ENCODE measurements at places on chromosomes 4 and X.

DNA sequence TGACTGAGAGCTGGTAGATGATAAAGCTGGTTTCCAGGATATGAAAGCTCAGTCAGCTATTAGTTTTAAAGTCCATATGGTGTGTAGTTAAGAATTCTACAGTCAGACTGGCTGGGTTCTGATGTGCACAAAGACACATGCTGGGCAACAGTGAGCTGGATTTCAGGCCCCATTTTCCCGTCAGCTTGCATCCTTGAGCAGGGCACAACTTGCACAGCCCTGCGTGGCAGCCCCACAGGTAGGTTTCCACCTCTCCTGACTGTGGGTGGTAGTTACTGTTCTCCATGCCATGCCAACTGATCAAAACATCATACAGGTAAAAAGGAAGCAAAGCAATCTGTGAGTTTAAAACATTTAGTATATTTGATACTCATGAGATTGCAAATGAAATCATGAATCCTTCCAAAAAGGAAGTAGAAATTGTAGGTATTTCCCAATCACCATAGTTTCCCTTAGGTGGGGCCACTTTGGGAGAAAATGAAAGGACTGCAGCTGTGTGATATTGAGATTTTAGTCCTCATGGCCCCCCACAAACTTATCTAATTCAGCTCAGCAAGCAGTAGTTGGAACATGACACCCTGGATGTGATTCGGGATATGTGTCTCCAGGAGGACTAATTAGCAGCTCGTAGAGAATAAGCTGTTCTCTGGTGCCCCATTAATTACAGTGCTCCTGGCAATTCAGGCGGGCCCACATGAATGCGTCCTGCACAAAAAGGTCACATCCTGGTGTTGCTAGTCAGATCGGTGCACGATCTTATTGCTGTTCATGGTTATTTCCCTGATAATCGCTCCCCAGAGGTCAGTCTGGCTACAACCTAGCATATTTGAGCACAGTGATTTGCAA, 42.4 kb upstream of the NOCT start:
- DNase-seq: no peak

GRCh38 chr4:155659176-155659575, 7.5 kb upstream of the GUCY1A1 start:
- DNase-seq: no peak

DNA sequence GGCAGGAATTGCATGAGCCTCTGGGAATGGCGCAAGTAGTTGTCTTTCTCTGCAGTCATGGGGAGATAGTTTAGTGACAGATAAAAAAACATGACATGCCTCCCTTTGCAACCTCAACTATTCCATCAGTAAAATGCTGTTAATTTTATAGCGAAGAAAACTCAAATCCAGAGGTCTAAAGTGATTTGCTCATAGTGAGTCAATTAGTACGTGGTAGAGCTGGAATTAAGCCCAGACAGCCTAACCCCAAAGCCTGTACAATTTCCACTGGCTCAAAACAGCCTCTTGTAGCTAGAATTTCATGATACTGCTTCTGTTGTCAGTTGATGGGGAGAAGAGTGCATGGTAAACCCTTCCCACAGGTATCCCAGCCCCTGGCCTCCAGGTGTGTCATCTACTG, 81.3 kb upstream of the TRPC5 start:
- DNase-seq: no peak

DNA sequence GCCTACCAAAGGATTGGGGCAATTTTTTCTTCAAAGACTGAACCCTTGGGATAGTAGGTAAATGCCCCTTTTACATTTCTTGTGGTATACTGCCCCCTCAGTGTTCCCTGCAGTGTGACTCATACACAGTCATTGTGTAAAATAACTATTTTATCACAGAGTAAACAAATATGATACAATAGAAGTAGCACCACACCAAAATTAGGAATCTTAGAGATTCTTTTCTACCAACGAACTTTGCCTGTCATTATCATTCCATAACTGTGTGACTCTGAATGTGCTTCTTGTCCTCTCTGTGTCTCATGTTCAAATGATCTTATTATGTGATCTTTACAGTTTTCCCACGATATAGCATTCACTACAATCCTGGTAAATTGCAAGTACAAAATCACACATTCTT, 517.0 kb downstream of the ZIC3 start:
- DNase-seq: no peak

DNA sequence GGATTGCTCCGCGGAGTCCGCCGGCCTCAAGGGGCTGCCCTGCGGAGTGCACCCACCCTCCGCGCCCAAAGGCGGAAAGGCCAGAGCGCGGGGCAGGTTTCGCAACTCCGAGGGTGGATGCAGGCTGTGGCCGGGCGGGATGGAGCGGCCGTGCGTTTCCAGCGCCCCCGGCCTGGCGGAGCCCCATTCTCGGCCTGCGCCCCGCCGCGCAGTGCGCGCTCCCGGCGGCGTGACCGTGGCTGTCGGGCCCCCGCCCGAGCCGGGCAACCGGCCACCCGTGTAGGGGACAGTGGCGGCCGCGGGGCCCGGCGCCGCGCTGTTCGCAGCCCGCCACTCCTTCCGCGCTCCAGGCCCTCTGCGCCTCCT, 331 bp downstream of the SETD7 start:
- no peak for DNase-seq

- no peak for DNase-seq
These were observed 243.1 kb upstream of the FTHL17 start for GRCh38 chrX:31314921-31315320.
